ENCODE measurements at places on chromosomes 5 and 9.

GRCh38 chr9:125965477-125965876, 218.3 kb downstream of the PBX3 start:
- DNase-seq, result no peak

GRCh38 chr5:172288465-172288864, 4.9 kb upstream of the UBTD2 start:
- no peak for DNase-seq

GRCh38 chr9:123925161-123925560, 4.8 kb downstream of the DENND1A start:
- no peak for DNase-seq

- DNase-seq, result no peak
Observed at GRCh38 chr9:117282541-117282940, 132.3 kb downstream of the ASTN2 start.

- no peak for DNase-seq
Observed at GRCh38 chr5:57720656-57721055, 238.0 kb upstream of the ACTBL2 start.

DNA sequence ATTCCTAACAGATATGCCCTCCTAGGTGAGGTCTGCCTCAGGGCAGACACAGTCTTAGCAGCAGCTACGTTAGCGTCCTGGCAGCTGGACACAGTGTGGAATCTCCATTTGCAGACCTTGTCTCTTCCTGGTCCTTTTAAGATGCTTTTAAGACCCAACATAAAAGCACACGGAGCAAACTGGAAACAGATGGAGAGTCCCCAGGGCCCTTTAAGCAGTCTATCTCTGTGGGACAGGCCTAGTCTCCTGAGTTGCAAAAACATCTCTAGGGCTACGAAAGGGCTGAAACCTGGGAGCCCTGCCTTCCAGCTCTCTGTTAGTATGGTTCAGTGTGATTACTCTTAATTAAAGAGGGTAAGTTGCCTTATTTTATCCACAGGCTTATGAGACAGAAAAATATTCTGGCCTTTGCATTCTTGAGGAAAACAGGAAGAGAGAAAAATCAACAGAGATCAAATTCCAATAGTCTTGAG, 66.0 kb upstream of the GNA14 start:
- no peak for DNase-seq

GRCh38 chr5:54885636-54886035, 99.8 kb downstream of the ESM1 start:
- DNase-seq, result no peak

DNA sequence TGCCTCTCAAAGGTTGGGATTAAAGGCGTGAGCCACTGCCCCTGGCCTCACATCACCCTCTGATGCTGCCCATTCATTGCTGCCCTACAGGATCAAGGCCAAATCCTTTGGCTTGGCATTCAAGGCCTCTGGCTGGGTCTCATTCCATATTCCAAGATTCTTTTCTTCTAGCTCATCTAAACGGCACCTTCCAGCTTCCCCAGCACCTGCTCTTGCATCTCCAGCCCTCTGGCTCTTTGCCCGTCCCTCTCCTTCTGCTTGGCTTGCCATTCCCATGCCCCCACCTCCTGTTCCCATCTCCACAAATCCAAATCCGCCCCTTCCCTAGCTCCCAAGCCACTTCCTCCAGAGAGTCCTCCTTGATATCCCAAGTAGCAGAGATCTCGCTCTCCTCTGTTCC, 33.1 kb downstream of the CORO2A start:
- no peak for DNase-seq

- DNase-seq, result no peak
Observed at GRCh38 chr5:88509403-88509802, 240.8 kb upstream of the TMEM161B start.

DNA sequence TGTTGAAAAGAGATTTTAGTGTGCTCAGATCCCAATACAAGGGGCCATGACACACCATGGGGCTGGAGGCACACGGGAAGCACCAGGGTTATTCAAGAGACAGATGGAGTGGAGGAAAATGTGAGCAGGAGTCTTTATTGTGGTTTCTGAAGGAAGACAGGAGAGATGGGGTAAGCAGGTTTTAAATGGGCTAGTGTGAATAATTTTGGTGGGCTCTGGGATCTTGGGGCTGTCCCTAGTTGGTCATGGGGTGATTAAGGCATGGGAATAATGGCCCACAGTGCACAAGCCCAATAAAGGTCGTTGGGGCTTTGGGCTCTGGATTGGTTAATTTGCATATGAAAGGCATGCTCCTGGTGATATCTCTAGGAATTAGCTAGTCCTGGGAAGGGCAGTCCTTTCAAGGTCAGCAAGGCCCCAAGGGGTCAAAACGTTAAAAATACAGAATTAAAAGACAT, 3.6 kb upstream of the SCGB3A2 start:
- no peak for DNase-seq

DNA sequence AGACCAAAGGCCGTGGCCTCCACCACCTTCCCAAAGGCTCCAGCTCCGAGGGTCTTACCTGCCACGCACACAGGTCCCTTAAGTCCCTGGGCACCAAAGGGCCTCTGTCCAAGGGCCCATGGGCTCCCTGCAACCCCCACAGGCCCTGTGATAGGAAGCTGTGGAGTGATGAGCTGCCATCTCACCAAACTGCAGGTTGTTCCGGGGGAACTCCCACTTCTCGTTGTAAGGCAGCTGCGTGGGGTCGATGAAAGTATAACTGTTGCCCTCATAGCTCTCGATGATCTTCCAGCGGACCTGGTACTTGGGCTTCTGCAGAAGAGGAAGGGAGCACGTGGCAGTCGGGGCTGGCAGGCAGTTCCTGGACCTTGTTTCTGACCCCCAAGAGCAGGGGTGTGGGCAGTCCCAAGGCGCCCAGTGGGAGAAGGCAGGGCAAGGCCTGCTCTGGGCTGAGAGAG, 24.8 kb downstream of the CSF1R start:
- no peak for DNase-seq

DNA sequence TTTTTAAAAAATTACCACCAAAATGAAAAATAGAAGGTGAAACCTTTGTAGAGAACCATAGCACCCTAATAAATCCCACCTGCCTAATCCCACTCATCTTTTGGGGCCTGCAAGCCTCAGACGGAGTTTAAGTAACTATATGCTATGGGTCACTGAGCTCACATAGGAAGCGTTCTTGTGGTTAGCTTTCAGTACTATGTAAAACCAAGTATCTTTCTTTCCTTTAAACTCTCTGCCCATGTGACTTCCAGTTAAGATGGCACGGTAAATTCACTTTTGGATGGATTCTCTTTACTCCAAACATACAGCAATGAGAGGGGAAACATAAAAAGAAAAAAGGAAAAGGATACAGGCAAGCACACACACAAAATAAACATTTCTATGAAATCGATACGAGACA, 50.9 kb downstream of the FANCC start:
- no peak for DNase-seq

DNA sequence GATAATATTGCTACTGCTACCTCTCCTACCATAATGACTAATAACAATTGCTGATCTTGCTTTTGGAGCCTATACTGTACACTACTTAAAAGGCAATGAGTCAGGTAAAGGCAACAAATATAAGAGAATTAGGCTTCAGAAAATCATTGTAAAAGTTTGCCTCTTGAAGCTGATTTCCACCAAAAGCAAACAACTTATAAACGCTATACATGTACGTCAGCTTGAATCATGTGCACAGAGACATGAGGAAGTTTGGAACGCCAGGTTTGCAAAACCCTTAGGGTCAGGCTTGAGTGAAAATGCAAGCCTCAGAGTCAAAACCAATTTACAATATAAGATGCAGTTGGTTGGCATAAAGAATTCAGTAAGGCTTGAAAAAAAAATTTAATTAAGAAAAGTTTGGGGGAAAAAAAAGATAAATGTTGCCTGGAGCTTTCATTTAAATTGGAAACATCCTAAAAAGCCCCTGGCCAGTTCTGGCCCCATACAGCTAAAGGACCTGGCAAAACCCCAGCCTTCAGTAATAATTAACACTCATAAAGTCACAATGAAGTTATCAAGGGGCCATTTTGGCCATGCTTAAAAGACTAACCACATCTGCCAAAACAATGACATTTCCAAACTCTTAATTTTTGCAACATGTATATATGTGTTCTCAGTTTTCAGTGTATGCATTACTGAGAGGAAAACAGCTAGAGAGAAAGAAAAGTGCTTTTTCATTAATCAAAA, 181.0 kb upstream of the NFIL3 start:
- no peak for DNase-seq

GRCh38 chr5:158724521-158725188, 375.1 kb downstream of the EBF1 start:
- no peak for DNase-seq

DNA sequence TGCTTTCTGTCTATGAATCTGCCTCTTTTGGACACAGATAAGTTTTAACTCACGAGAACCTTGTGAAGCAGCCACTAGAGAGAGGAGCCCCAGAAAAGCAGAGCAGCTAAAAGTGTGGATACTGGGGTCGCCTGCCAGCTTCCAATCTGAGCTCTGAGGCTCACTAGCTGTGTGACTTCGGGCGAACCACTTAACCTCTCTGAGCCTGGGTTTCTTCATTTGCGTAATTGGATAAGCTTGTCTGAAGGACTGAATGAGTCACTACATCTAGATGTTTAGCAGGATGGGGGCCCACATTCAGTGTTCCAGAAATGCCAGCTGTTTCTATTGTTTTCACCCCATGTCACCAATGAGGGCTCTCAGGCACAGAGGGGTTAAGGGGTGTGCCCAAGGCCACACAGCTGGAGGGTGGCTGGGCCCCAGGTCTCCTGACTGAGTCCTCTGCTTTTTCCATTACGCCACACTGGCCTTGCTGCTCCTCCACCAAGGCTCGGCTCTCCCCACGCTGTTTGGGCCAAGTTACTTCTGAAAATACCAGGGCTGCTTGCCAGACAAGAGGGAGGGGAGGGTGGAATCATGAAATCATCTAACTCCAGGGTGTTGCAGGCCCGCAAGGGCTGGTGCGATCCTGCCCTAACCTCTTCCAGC, 36.2 kb downstream of the SH3PXD2B start:
- no peak for DNase-seq

DNA sequence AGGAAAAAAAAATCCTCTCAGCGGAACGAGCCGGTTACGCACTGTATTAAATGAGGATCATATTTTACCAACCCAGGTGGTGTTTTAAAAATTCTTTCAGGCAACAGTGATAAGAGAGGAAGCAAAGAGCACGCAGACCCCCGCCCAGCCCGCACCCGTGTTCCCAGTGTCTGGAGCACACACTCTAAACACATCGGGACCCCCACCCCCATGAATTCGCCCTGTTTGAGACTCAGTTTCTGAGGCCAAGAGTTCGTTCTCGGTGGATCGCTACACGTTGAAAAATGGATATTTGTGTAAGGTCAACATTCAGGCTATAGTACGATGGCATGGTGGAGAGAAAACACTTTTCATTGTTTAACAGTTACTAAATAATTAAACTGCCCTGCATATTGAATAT, 196.3 kb downstream of the MEF2C start:
- no peak for DNase-seq

DNA sequence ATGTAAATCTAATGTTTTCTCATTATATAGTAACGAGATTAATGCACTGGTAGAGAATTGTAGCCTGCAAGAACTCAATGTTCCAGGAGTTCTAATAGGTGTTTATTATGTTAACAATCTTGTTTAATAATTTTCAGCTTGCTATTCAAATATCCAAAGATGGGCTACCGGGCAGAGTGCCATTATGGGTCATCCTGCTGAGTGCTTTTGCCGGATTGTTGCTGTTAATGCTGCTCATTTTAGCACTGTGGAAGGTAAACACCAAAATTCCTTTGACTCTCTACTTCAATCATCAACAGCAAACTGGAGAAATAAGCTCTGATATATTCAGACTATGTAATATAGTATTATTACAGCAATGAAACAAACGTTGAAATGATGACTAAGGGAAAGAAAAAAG, 41.9 kb upstream of the ITGA2 start:
- DNase-seq, result no peak

DNA sequence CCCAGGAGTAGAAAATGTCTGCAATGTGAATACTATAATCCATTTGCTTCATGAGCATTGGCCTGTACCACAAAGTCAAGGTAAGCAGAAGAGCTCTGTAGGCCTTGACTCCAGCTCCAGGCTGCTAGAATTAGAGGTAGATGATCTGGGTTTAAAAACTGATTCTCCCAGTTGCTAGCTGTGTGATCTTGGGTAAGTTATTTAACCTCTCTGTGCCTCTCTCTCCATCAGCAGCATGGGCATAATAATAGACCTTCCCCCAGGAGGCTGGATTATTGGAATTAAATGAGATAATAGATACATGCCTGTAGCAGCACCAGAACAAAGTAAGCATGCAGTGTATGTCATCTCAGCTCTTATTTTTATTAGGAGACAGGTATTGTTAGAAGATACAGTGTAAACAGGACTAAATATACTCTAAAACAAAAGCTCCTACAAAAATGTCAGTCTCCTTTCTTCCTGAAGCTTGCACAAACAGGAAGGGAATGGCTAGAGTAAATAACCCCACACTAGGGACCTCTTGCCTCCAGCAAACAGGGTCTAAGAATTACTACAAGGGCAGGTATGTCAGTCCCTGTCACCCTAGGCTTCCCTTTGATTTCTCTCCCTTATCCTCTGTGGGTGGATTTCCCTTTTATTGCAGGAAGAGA, 57.5 kb downstream of the PSAT1 start:
- no peak for DNase-seq

GRCh38 chr9:76756268-76756640, 8.0 kb upstream of the PCA3 start:
- DNase-seq, result no peak

DNA sequence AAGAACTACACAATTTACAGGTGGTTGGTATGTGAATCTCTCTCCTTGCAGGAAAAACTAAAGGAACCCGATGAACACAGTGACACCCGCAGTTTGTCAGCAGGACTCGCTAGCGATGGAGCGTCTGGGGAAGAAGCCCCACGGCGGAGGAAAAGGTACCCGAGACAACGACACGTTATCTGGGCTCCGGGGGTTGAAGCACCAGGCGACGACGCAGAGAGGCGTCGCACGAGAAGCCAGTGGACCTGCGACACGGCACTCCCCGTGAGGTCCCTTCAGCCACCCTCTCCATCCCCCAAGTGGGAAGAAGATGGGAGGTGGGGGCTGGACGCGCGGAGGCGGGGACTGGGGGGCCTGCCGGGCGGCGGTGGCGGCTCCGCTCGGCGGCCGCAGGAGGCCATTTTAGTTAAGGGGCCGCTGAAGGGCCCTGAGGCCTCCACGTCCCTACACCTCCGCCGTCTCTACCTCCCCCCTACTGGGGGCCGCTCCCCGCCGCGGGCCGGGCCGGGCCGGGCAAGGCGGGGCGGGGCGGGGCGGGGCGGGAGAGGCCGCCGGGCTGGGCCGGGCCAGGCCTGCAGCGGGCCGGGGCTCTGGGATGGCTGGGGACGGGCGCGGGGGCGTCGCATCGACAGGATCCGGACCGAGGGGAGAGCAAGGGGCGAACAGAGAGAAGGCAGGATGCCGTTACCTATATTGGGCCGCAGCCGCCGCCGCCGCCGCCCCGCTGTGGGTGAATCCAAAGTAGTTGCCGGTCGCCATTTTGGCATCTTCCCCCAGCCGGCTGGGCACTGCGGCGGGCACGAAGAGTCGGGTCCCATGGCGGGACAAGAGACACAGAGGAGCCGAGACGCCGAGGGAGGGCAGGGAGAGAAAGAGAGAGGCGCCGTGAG, 754 bp downstream of the ZFR start:
- DNase-seq, result no peak

- DNase-seq, result no peak
Observed at GRCh38 chr5:126900796-126901195, 123.9 kb downstream of the LMNB1 start.
